ENCODE measurements at places on chromosomes 2 and 18.

DNA sequence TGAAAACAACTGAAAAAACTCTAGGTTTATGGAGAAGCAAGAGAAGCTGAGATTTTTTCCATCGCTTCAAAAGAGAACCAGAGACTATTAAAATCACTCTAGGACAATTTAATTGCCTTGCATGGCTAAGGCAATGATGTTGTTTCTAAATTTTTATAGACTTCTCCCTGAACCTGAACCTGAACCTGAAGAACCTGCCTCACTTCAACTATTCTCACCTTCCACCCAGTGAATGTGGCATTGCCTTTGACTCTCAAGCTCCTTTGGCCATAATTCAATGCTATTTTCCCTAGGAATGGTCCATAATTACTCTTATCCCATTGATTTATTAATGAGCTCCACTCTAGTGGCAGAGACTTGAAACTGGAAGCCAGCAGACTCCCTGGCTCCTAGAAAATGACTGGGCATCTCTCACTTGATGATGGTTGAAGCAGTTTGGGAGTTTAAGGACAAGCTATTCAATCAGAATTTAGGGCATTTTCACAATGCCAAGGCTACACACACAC lies 303.8 kb upstream of the UBE2E3 start:
- no peak for DNase-seq

DNA sequence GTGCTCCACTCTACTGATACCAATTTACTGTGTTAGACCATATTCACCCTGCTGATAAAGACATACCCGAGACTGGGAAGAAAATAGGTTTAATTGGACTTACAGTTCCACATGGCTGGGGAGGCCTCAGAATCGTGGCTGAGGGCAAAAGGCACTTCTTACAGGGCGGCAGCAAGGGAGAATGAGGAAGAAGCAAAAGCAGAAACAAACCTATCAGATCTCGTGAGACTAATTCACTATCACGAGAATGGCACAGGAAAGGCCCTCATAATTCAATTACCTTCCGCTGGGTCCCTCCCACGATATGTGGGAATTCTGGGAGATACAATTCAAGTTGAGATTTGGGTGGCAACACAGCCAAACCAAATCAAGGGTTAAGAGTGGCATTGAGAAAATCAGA lies 65.2 kb downstream of the LDLRAD4 start:
- DNase-seq: no peak

- DNase-seq: no peak
These were observed 83.9 kb downstream of the WDSUB1 start for GRCh38 chr2:159202568-159203071.

DNA sequence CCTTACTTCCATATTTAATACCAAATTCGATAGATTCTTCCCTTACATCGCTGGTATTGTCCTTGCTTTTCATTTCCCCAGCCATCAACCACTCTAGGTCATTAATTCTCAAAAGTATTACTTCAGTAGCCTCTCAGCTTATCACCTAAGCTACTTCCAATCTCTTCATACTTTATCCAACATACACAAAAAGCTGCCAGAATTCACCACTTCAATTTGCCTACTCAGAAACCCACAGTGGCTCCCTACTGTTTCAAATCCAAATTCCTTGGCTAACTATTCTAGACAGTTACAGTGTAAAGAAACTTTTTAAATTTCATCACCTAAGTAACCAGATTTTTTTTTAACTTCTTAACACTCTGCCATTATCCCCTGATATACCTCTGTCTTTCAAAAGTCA lies 4.7 kb downstream of the SLC25A12 start:
- DNase-seq: no peak

DNA sequence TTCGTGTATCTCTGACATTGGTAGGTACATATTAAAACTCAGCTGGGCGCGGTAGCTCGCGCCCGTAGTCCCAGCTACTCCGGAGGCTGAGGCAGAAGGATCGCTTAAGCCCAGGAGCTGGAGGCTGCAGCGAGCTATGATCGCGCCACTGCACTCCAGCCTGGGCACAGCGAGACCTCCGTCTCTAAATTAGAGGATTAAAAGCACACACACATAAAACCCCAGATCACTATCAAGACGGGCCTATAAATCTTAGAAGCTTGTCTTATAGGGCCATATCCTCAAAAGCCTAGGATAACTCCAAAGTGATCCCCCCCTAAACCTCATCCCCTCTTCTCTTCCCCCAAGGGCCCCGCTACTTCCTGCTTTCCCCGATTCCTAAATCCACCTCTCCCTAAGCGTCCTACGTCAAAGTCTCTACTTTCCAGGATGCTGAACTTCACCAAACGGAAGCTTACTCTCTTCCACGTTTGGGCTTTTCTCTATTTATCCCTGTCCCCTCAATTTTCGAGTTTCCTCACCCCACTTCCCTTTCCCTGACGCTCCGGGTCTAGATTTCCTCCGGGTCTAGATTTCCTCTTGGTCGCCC lies 707 bp downstream of the KRCC1 start:
- peak; percentile 22 for DNase-seq

DNA sequence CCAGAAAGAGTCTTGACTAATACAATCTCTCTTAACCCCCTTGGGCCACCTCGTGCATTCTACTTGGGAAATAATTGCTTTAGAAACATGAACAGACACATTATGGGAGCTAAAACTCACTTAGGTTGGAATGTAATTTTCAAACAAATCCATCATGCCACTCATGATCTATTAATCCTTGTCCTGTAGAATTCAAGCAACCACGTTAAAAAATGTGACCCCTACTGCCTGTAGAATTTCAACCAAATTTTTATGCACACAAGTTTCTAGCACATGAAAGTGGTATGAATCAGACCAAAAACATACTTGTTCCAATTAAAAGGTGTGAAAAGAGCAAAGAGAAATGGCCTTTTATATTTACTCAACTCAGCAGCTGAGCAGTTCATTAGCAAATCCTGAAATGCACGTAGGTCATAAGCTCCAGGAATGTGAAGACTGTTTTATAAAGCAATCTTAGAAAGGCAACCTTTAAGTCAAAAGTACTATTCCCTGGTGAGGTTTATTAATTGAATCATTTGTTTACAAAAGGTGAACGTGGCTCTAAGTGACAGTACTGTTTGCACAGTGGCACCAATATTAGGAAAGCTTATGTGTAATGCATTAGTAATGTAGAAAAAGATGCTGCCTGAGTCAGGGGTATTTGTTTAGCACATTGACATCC lies 459.4 kb upstream of the UBE2E3 start:
- DNase-seq: no peak

GRCh38 chr2:219569635-219570034 lies 1.7 kb downstream of the OBSL1 start:
- DNase-seq: no peak

- no peak for DNase-seq
These were observed 350 bp upstream of the RNF138 start for GRCh38 chr18:32091325-32091723.

- no peak for DNase-seq
These were observed 190.1 kb upstream of the AGAP1 start for GRCh38 chr2:235303499-235304291.

DNA sequence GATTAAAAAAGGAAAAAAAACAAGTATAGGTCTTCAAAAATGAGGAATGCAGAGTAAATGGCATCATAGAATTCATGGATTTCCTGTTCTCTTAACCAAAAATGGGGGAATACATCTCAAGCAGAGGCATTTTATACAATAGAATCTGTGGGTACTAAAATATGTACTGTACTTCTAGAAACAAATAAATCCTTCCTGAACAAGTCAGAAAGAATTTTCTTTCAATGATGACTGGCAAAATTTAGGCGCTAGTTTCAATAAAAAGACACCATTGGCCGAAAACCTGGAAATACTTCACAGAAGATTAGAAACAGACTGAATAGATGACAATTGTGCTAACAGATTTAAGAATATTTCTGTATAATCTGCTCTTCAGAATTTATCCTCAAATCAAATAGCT lies 15.1 kb downstream of the TRAK2 start:
- DNase-seq: no peak

GRCh38 chr2:47401789-47402554 lies 984 bp upstream of the MSH2 start:
- no peak for DNase-seq

DNA sequence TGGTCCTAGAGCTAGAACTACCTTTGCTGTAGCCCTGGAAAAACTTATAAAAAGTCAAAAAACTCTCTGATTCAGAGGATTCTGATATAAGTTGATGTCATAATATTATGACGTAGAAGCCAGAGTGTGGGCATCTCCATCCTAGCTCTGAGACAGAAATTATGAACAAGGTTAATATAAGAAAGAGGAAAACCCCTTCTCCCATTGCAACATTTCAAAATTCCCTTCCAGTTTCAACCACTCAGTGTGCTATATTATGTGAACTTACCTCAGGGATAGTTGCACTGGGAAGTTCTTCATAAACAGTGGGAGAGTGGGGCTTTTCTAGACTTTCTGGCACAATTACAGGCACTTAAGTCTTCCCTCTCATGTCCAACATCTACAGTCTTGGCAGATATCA lies 171.6 kb downstream of the PIK3C3 start:
- DNase-seq: no peak

- no peak for DNase-seq
These were observed 30.3 kb downstream of the SOCS6 start for GRCh38 chr18:70319187-70319586.

GRCh38 chr2:219658874-219659273 lies 31.4 kb downstream of the SLC4A3 start:
- DNase-seq: no peak

GRCh38 chr2:240435457-240435947 lies at the start of gene GPC1:
Gene GPC1 (plus strand): TSS chr2:240435663. CDS start chr2:240435919, 256 bp downstream.
- DNase-seq: peak; percentile 30

DNA sequence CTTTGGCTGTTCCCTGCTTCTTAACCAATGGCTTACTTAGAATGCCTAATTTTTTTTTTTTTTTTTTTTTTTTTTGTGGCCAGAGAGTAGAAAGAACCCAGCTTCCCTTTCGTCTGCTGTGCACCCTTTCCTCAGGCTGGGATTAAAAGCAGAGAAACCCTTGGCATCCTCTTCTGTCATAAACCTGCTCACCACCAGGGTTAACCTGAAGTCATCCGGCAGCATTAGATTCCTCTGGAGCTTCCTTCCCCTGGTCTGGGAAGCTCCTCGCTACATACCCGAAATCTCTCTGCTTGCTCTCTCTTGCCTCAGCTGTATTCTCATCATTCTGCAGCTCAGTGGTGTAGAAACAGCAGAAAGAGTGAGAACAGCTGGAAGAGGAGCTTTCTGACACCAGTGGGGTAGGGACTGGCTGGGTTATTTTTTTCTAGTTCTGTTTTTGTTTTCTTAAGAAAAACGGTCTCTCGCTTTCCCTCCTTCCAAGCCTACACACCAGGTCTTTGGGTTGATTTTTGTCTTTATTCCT lies 339.0 kb upstream of the MEIS1 start:
- no peak for DNase-seq

DNA sequence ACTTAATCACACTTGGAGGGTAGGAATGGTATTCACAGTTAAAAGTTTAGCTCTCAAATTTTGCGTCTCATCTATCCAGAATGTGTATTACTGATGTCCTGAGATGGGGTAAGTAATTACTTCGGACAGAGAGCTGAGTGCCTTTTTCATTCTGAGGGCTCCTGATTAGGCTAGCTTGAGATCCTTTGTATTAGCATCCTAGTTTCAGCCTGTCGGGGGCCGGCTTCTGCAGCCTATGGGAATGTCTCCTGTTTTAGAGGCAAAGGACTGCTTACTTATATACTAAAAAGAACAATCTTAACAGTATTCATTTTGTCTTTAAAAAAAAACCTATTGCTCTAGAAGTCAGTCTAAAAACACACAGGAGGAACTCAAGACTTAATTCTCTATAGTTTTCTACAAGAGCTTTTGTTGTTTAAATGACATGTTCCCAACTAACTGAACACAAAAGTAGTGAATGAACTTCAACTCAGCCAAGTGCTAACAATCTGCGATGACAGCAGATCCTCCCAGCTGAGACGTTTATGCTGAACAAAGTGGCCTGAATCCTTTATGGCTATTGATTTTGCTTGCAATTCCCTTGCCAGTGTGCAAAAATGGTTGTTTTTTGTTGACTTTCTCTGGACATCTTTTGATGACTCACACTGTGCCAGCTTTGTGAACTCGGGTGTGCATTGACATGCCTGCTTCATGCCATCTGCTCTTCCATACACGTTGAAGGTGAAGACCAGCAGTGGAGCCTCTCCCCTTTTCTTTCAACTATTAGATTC lies 118.7 kb downstream of the LYPD6B start:
- no peak for DNase-seq

DNA sequence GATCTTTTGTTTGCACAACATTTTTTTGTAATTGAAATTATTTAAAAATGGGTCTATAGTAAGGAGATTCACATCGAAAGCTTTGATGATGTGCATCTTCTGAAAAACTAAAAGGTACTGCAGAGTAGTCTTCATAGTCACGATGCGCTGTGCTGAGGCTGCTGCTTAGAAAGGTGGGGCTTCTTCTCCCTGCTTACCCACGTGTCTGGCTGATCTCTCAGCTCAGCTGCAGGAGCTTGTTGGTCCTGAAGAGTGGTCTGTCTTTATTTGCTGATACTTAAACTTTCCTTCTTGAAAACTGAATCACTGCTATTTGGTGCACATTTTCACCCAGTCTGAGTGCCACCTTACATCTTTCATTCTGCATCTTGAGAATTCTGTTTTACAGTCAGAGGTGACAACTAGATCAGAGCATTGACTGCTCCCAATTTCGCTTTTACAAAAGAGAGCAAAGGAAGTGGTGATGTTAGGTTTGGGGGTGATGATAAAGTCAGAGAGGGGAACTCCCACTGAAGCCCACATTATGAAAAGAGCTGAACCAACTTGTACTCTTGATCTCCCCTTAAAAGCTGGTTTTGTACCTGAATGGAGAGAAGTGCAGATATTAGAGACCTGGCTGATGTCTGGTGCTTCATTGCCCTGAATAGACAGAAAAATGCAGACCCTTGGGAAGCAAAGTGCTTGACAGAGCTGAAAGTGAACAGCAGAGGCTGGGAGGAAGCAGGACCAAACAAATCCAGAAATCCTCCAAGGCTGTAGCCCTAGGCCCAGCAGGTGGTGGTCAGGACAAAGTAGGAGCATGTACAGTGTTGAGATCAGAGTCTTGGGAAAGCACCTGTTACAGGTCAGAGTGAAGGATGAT lies 984.5 kb downstream of the TSN start:
- DNase-seq: no peak

DNA sequence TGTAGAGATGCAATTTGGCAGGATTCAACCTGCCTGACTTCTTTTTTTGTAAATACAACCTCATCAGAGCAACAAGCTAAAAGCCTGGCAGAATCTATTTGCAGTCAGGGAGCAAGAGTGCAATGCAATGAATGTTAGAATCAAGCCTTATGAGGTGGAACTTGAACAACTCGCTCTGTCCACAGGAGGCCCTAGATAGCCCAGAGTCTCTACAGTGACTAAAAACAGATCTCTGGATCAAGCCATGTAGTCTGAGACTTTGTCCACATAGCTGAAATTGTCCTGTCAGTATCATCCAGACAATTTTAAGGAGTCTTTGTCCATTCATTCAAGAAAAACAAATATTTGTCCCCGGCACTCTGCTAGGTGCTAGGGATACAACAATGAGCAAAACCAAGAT lies 32.0 kb upstream of the CDK5R2 start:
- DNase-seq: no peak

DNA sequence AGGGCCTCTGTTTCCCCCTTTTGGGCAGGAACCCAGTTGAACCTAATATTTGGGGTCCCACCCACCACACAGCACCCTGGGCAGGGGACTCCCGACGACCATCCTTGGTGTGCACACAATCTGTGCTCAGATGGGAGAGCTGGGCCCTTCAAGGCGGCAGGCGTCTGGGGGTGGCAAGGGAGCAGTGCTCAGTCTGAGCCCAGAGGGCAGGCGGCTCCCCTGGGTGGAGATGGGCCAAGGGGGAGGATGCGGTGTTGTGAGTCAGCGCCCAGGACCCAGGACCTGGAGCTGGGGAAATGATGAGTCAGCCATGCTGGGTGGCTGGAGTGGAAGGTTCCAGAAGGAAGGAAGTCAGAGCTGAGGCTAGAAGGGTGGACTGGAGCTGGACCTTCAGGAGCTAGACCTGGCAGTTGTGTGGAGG lies 3.8 kb downstream of the PROM2 start:
- DNase-seq: no peak

All from kidney capillary endothelial cell (primary cell).